ENCODE measurements at places on chromosomes 2 and 18. TPM values are rescaled to one million over a fixed set of nuclear protein-coding genes. Genes with fewer than 3 reads are reported as not detected.
A peak's percentile ranks its signal among the peaks of the same experiment; 100 is the strongest.

Gene USP40
- 30.5 TPM for total RNA-seq

GRCh38 chr2:7057865-7058400, 140.7 kb downstream of the RNF144A start:
- no peak for DNase-seq

Gene NPPC
- 5.6 TPM for total RNA-seq

- DNase-seq: no peak
Measured at GRCh38 chr2:62452701-62453454, 53.1 kb downstream of the TMEM17 start.

- DNase-seq: no peak
Measured at GRCh38 chr2:52253416-52253980, 1221.6 kb upstream of the NRXN1 start.

DNA sequence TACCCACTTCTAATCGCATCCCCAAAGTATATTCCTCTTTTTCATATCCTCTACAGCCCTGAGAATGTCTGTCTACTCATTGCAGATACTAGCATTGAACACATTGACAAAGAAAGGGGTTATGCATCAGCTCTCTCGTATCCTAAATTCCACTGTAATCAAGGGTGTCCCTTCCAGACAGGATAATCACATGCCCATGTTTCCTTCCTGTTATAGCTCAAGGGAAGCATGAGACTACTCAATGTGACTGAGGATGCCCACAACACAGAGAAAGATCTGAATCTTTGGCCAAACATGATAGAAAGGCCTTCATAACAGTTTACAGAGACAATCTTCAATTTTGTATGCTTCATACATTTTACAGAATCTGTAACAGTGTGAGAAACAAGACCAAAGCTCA, 69.2 kb downstream of the HIBCH start:
- DNase-seq: no peak

DNA sequence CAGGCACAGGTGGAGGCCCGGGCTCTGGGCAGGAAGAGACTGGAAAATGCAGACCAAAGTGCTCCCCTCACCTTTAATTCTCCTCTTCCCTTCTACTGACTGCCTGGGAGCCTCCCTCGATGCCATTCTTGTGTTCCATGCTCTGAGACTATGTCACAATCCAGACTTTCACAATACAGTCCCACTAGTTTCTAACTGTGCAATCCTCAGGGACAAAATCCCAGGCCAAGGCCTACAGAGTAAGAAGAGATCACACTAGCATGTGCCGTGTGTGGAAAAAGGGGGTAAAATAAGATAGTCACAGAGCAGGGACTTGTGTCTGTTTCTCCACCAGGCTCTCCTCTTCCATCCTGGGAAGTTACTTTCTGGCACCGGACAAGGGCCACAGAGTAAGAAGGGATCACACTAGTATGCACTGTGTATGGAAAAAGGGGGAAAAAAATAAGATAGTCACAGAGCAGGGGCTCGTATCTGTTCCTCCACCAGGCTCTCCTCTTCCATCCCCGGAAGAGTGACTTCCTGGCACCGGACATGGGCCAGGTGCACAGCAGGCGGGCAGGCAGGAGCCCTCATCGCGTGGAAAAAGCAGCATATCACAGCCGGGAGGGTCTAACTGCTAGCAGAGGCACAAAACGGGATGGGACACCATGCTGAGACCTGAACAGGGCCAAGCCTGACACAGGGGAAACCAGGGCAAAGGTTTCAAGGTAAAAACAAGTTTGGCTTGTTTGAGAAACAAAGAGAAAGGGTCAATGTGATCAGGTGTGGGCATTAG, 9.6 kb downstream of the CYB5A start:
- DNase-seq: peak; percentile 76

Gene FAM117B
- total RNA-seq: 8.2 TPM

Gene CNDP1
- total RNA-seq: not detected

- no peak for DNase-seq
Measured at GRCh38 chr2:80351231-80351630, 46.7 kb upstream of the LRRTM1 start.

Gene GBX2
- total RNA-seq: not detected

GRCh38 chr18:56235481-56236013, 402.8 kb downstream of the TXNL1 start:
- DNase-seq: no peak

Gene RGPD3
- total RNA-seq: 0.36 TPM

Gene DNAH6
- total RNA-seq: 0.55 TPM

Measured in sigmoid colon (tissue), 7 donors.